ENCODE measurements at places on chromosomes 11 and 22.

DNA sequence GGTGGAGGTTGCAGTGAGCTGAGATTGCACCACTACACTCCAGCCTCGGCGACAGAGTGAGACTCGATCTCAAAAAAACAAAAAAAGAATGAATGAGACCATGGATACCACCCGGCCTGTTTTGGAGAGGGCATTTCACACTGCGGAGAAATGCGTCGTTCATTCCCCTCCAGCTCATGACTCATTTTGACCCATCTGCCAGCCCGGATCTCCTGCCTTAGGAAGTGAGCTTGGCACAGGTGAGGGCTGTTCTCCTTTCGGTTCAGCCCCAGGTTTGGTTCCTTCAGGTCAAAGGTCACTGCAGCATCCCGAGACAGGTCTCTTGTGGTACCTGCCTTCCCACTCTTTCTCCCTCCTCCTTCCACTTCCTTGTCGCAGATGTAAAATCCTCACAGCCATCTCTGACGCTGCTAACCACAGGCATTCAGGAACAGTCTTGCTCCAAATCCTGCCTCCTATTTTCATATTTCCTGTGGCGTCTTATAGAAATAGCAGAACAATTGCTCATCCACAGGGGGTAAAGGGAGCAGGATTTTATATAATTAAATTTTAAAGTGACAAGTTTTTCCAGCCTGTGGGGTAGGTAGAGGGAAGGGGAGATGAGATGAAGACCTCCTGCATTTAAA lies 517.9 kb downstream of the NTM start:
- H3K27ac ChIP-seq, result no peak overlapping the region
- no peak overlapping the region for H3K4me3 ChIP-seq
- DNase-seq, result no peak

GRCh38 chr11:61577383-61578118 lies 3.3 kb downstream of the SYT7 start:
- peaks cover 25% of the 10 kb centered on the region for H3K27me3 ChIP-seq
- H3K4me1 ChIP-seq, result peaks cover 16% of the 10 kb centered on the region
- H3K27ac ChIP-seq, result no peak overlapping the region
- H3K36me3 ChIP-seq, result no peaks in the 10 kb centered on the region

DNA sequence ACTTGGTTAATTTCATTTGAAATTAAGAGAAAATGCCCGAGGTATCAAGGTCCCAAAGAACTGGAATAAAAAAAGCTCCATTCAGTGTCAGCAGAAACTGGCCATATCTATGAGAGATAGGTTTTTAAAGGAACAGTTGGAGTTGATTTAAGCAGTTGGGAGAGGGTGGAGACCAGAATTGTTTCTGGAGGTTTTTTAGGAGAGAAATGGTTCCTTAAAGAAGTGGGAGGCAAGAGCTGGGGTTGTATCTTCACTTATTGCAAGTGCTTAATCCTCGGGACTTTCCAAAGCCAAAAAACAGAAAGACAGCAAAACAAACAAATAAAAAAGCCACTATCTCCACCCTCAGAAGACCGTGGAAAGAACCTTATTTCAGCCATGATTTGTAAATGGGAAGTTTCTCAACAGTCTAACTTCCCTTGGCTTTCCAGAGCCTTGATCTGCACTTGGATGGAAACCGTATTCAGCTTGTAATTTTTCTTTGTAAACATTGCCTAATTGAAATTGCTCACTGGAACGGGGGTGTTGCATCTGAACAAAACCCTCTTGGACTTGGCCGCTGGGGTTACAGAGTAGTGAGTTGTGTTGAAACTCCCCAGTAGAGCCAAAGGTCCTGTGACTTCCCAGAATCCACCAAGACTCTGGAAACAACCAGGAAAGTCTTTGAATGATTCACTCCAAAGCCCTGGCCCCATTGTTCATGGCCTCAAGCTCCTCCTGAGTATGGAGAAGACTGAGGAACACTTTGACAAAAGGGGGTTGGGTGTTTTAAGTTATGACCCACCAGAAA lies 115.6 kb downstream of the SLC1A2 start:
- H3K27me3 ChIP-seq, result no peaks in the 10 kb centered on the region
- no peaks in the 10 kb centered on the region for H3K36me3 ChIP-seq
- DNase-seq, result no peak
- peaks cover 6% of the 10 kb centered on the region for H3K4me1 ChIP-seq

DNA sequence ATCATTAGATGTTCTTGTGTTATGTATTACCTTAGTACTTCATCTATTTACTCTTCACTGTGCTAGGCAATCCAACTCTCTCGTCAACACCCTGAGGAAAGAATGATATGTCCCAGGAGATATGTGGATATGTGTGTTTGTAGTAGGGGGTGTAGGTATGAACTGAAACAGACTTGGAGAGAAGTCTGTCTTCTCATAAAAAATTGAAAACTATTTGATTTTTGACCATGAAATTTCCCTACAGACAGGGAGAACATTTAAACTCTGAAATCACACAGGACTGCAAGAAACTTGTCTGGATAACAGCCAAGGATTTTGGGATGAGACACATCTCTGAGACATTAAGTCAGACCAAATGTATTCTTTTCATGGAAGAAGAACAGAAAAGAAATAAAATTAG lies 967.0 kb upstream of the FAT3 start:
- no peaks in the 10 kb centered on the region for H3K36me3 ChIP-seq
- no peaks in the 10 kb centered on the region for H3K27me3 ChIP-seq
- H3K27ac ChIP-seq, result no peak overlapping the region
- no peak for DNase-seq

- H3K27me3 ChIP-seq, result peaks cover 27% of the 10 kb centered on the region
- no peak overlapping the region for H3K27ac ChIP-seq
- no peak overlapping the region for H3K4me3 ChIP-seq
- H3K4me1 ChIP-seq, result no peaks in the 10 kb centered on the region
Observed at GRCh38 chr11:125192183-125192582, 27.6 kb downstream of the PKNOX2 start.

All from B cell (primary cell).